SW480 (cell line): ENCODE measurements at places on chromosomes 7 and 10.

GRCh38 chr7:27603813-27604212 is 58.9 kb downstream of the HIBADH start:
- no peak for DNase-seq

- no peak for DNase-seq
Measured at GRCh38 chr7:157827045-157827862, 490.4 kb downstream of the DNAJB6 start.

GRCh38 chr10:86786368-86786767 is 29.9 kb downstream of the BMPR1A start:
- no peak for DNase-seq

DNA sequence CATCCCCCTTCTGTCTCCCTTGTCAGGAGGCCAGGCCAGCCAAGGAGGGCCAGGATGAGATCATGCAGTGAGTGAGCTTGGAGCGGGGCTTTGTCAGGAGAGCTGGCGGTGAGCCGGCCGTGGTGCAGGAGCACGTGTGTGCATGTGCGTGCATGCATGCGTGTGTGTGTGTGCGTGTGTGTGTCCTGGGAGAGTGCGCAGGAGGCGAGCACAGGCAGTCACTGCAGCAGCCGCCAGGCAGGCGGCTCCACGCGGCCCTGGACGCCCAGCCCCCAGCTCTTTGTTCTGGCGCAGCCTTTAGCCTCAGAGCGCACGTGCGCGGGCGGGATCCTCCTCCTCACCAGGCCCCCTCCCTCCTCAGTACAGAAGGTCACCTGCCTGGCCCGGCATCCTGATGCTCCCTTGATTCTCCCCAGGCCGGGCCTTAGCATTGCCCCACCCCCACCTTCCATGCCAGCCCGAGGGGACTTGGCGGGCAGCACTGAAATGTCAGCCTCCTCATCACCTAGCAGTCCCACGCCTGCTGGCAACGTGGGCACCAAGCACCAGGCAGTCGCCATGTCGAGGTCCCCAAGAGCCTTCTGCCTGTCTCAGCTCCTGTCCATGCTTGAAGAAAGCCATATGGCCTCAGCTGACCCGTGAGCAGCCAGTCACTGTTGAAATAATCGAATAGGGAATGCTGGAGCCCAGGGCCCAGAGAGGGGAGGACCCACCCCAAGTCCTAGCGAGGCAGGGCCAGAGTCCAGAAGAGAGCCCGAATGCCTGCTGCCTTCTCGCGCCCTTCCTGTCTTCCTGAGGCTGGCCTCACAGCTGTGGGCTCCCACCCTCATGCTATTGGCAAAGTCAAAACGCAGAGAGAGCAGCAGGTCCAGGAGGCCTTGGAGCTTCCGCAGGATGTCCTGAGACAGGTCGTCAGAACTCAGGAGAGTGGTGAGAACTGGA is 125.9 kb upstream of the PPIF start:
- no peak for DNase-seq

DNA sequence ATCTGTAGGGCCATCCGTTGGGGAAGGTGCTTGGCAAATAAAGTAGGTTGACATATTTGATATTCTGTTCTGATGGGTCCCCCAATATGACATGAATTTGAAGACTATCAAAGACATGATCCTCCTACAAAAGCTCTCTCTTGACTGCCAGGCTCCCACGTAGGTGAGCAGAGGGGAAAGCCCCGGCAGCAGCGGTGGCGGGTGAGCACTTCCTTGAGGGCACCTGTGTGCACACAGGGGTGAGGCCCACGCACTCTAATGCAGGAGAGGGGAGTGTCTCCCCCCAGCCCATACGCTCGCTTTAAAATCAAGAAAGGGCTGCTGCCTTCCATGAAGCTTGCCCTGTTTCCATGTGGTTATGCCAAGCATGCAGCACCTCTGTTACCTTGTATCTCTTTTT is 100.4 kb downstream of the TAX1BP1 start:
- DNase-seq, result no peak

DNA sequence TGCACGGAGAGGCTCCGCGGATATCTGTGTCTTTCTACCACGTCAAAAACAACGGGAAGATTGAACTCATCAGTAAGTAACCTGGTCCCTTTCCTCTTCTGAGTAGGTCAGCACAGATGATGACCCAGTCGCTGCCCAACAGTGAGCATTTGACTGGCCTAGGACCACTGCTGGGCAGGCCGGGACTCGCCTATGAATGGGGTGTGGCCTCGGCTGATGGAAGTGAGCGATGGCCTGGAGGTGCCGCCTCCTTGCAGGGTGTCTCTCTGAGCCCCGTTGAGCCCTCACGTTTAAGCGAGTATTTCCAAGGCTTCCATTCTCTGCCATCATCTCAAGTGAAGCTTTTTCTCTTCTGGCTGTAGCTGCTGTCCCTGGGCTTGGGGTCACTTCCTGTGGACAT is 18.1 kb downstream of the EIF3B start:
- no peak for DNase-seq

DNA sequence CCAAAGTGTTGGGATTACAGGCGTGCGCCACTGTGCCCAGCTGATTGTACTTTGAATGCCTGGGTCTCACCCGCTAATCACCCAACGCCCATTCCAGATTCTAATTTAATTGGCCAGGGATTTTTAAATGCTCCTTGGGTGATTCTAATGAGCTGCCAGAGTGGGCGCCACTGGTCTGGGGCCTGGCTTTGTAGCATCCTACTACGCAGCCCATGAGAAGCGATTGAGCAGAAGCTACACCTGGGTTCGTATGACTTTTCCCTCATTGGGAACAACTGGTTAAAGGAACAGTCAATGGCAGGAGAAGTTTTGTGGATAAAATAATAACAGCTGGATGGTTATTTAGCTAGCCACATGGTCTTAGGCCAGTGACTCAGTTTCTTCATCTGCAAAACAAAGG is 108.0 kb downstream of the SPAG6 start:
- DNase-seq, result no peak

DNA sequence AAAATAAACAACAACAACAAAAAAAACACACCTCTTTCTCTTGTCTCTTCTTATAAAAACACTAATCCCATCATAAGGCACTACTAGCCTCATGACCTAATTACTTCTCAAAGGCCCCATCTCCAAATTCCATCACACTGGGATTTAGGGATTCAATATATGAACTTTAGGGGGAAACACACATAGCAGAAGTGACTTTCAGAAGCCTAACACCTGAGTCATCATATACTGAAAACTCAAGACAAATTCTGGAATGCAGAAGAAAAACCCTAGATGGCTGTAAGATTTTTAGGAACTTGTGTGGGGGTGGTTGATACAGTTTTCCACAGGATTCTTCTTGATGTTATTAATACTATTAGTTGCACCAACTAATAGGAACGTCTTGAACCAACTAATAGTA is 33.7 kb upstream of the CSTF2T start:
- DNase-seq, result no peak

DNA sequence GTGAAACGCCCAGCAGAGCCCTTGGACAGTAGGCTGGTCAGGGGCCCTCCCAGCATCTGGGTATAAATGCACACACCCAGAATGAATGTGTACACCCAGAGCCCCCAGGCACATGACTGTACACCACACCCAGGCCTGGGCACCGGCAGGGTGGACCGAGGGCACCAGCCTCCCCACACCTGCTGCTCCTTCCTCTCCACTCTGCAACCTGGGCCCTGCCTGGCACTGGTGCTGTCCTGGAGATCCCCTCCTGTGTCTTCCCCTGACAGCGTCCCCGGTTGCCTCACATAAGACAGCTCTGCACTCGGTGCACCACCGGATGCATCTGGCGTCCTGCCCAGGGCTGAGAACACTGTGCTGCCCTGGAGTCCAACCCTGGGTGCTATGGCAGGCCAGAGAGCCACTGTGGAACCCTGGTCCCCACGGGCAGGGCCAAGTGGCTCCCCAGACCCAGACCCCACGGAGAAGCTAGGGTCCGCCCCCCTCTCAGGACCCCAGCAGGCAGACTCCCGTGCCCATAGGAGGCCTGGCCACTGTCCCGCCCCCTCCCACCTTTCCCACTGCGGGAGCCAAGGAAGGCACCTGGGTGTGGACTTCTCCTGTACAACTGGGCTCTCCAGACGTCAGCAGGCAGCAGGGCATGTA is 6.6 kb downstream of the RASGEF1A start:
- DNase-seq, result no peak

DNA sequence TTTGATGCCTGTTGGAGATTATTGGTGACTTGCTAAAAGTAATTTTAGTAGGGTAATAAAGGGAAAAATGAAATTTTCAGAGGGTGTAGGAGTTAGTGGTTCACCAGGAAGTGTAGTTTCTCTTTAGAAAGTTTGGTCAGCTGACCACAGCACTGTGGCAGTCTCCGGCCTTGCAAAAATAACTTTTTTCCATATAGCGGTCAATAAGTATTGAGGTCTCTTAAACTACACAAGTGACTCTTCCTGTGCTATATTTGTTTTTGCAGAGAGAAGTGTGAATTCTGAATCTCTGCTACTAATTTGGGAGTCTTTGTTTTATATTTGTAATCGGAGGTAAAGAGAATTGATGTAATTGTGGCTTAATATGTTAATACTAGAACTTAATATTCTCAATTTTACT is 24.3 kb downstream of the PTPN12 start:
- DNase-seq, result no peak

DNA sequence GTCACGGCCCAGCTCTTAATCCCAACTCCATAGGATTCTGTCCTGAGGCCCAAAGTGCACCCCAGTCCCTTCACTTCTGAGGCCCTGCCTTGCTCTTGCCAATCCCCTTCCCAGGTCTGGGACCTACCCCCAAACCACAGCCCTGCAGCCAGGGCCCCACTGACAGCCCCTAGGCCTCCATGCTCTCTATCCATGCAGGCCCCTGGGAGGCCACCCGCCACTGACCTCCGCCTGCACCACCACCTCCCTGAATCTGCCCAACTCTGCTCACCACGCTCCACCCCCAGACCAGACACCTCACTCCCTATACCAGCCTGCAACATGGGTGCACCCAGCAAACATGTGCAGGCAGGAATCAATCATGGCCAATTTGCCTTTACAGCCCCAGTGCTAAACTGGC is 10.2 kb downstream of the SLIT1 start:
- DNase-seq, result no peak
